ENCODE measurements at places on chromosomes 4 and X. TPM values are rescaled to one million over a fixed set of nuclear protein-coding genes. Genes with fewer than 3 reads are reported as not detected.

USP17L13 gene
- total RNA-seq, result not detected

ARHGEF38 gene
- 0.23 TPM for total RNA-seq

NDST4 gene
- total RNA-seq, result not detected

SLC26A1 gene
- 41.0 TPM for total RNA-seq

TMEM35A gene
- total RNA-seq, result 0.08 TPM

ATG4A gene
- 19.8 TPM for total RNA-seq

AWAT1 gene
- total RNA-seq, result not detected

DNA sequence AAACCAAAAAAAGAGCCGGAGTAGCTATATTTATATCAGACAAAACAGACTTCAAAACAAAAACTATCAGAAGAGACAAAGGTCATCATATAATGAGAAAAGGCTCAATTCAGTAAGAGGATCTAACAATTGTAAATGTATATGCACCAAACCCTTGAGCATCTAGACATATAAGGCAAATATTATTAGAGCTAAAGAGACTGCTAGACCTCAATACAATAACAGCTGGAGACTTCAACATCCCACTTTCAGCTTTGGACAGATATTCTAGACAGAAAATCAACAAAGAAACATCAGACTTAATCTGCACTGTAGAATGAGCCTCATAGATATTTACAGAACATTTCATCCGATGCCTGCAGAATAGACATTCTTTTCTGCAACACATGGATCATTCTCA is 4.8 kb upstream of the PROM1 start:
- DNase-seq, result no peak

GRCh38 chr4:8891255-8891645 is 19.6 kb upstream of the HMX1 start:
- no peak for DNase-seq

- no peak for DNase-seq
Observed at GRCh38 chr4:165524532-165525190, 145.9 kb downstream of the CPE start.

DNA sequence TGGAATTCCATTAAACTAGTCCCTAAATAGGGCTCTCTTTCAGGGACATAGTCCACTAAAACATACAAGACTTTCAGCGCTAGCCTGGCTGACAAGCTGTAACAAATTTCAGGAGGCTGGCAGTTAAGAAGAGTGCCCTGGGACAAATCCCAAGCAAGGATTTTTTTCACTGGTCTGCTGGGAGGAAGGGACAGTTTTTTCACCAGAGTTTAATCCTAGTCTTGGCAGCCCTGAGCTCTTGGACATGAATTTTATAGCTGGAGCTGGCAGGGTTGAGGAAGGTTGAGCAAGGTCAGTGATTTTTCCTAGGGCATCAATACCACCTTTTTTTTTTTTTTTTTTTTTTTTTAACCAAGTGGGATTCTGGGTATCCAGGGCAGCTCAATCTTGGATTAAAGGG is 184.4 kb downstream of the SH2D1A start:
- no peak for DNase-seq

DNA sequence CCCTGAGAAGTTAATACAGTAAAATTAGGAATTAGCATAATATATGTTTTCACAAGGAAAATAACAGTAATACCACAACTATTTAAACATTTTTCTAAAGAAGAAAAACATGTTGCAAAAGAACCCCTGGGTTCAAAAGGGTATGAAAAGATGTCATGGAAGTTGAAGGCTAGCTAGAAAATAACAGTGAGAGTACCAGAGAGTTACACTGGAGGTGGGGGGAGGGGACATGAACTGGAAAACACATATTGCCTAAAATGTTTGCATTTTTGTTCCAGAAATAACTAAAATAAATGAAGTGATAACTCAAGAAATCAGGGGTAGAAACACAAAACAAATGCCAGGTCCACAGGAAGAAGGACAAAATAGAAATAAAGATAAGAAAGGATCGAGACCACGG is 336.6 kb upstream of the MAD2L1 start:
- no peak for DNase-seq

DNA sequence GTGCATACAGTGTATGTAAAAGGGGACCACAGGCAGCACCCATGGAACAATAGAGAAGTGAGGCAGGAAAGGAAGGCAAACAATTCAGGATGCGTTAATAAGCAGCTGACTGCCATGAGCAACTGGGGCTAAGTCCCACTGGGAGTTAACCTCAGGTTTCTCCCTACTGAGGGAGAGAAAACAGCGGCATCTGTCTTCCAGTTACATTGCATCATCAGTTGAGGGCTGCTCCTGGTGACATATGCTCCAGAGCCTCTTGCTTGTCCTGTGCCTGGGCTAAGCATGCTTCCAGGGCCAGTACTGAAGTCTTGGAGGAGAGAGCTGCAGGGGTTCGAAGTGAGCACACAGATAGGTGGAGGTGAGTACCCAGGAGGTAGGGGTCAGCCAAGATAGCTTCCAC is 24.3 kb downstream of the RAI2 start:
- DNase-seq, result no peak

GRCh38 chrX:56813318-56813837 is 84.3 kb downstream of the NBDY start:
- no peak for DNase-seq

DNA sequence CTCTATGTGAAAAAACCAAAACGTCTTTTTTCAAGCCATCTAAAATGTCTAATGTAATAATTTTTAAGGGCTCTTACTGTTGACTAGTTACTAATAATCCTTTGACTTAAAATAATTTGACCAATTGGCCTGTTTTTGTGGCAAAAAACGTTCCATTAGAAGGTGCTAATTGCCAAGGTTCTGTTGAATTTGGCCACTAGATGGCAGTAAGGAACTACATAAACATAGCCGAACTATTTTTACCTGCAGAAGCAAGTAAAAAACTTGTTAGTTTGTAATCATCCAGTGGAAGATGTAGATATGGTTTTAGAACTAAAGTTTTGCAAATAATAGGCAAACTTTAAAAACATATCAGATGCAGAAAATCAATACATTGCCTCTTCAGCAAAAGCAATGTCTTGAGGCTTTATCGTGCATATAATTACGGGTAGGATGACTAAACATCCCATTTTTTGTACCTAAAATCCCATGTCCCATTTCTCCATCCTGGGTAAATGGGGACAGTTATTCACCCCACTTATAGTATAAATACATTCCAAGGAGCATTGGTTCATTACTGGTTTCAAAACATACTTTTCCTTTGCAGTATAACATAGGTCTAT is 57.6 kb downstream of the PROM1 start:
- no peak for DNase-seq

- no peak for DNase-seq
Observed at GRCh38 chr4:136562834-136563233, 969.5 kb downstream of the PCDH18 start.

DNA sequence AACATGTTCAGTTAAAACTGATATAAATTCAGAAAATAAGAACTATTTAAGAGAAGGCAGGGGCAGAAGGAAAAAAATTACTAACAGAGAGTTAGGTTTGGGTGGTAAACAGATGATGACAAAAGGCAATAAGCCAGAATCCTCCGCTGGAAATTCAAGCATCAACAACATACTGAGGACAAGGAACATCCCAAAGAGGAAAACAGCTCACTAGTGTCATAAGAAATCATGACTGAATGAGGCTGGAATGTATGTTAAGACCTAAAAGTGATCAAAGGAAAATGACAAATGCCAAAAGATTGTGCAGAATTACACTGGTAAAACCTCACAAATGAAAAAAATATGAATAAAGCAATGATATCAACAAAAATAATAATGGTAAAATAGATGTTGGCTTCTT is 88.4 kb downstream of the WDFY3 start:
- no peak for DNase-seq

- no peak for DNase-seq
Observed at GRCh38 chr4:53505947-53506346, 85.3 kb downstream of the LNX1 start.

DNA sequence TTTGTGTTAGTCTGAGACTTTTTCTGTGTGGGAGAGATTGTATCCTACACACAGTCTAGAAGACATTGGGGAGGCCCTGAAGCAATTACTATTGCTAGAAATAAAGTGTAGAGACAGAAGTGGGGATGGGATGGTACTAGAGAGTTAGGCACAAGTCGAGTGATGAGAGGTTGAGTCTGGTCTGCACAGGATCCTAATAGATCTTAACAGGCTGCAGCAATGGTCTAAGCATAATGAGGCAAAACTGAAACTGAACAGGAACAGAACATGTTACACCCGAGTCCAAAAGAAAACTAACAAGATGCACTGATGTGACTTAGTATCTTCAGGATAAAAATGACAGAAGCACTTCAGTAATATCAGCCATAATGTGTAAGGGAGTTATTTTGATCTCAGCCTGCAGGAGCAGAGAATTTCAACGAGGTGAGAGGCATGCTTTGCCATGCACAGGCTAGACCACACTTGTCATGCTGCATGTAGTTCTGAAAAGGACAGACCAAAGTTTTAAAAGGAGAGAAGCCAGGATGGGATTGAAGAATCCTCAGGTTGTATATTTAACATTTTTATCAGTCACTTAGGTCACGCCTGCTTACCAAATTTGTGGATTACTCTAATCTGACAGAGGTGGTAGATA is 205.8 kb upstream of the BOD1L1 start:
- DNase-seq, result no peak

- DNase-seq, result no peak
Observed at GRCh38 chrX:136211766-136212556, 39.2 kb downstream of the MAP7D3 start.

DNA sequence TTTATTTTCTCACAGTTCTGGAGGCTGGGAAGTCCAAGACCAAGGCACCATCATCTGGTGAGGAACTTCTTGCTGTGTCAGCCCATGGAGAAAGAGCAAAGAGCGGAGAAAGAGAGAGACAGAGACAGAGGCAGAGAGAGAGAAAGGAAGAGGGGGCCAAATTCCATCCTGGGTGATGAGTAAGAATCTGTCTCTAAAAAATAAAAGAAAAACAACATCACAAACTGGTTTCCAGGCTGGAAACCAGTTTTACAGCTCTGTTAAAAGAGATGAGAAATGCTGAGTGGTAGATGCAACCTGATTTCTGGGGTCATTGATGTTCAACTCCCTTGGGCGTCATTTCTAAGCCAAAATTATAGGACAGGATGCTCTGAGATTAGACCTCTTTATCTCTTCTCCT is 72.9 kb downstream of the SHOX start:
- no peak for DNase-seq

DNA sequence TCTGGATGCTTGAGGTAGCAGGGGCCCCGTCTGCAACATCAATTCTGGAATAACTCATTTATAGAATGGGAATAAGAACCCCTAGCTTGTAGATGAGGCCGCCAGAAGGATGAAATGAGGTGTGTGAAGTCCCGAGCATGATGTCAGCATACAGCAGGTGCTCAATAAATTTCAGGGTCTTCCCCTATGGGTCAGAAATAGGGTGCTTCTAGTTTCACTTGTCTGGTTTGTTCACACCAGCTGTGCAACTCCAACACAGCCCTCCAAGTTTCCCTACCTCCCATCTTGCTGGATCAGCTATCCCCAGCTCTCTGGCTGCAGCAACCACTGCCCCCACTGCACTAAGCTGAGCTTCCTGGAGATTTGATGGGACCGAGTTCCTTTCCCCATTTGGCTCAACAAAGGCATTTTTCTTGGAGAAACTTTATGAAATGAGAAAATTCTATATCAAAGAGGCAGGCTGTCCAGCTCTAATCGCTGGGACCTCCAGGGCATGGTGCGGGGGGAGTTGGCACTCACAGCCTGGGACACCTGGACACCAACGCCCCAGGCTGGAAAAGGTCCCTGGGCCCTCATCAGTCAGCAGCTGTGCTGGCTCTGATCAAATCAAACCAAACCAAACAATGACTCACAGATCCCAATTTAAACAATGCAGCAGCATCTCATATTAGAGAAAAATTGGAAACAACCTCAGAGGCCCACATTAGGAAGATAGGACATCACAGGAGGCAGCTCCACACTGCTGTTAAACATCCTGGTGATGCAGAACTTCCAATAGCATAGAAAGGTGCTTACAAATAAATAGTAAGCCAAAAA is 13.3 kb downstream of the SLC2A9 start:
- no peak for DNase-seq

GRCh38 chr4:147365396-147365795 is 115.5 kb upstream of the EDNRA start:
- DNase-seq, result no peak

- no peak for DNase-seq
Observed at GRCh38 chr4:129532573-129532972, 436.6 kb downstream of the C4orf33 start.

GRCh38 chr4:178414881-178415446 is 972.7 kb upstream of the AGA start:
- no peak for DNase-seq

DNA sequence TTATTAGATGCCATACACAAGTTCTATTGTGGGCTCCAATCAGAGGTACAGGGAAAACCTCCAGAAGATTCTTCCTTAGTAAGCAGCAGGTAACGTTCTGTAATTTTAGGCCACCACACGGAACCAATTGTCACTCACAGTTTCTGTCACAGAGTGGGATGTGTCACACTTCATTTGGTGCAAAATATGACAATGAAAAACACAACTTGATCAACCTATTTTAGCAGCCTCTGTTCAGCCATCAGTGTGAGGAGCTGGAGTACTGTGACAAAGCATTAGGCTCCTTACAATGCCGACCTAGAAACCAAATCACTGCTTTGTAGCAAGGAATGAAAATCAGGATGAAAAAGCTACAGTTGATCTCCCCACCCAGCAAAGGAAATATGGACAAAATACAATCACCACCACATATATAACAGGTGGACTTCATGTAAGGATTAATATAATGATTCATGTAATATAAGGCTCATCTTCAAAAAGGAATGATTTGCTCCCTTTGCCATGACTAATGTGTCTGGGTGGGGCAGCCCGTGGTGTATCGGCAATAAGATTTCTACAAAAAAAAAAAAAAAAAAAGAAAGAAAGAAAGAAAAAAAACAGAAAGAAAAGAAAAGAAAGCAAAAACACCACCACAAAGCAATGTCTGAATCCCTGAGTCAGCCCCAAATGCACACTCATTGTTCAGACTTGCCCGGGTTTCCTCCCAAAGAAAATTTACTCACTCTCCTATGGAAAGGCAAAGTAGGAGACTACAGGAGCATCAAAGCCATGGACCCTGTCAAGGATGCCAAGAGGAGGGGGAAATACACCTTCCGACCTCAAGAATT is 36.0 kb downstream of the SLC9A7 start:
- no peak for DNase-seq

DNA sequence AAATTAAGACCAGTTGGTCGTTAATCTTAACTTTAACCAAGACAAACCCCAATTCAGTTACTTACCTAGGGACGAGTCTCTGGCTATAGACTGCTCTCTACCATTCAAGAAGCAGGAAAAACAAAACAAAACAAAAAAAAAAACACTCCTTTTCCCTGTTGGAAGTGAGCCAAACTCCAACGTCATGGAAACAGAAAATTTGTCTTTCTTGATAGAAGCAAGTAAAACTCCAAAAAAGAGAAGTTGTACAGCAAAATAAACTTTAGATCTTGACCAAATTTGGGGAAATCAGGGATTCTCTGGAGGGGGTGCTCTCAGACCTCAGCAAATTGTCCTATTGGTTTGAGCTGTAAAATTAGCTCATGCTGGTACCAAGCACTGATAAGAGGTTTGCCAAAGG is 3.7 kb downstream of the CNGA1 start:
- DNase-seq, result no peak

All from liver (tissue), 10 donors.